ENCODE measurements at places on chromosomes 11 and 22.

DNA sequence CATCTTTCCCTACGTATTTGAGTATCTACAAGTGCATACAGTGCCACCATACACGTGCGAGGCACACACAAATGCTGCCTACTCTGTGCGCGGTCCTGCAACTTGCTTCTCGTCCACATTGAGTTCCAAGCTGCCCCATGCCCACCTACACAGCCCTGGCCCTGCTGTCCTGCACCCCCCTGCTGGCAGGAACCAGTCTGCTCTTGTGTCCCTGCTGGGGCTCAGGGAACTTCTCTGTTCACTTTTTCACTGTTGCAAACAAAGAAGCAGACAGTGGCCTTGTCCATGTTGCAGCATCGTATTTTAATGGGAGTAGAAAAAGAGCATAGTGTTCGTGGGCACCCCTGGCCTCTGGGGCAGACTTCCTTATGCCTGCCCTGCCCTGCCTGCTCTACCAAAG, 14.0 kb downstream of the CPT1A start:
- no peak for DNase-seq

DNA sequence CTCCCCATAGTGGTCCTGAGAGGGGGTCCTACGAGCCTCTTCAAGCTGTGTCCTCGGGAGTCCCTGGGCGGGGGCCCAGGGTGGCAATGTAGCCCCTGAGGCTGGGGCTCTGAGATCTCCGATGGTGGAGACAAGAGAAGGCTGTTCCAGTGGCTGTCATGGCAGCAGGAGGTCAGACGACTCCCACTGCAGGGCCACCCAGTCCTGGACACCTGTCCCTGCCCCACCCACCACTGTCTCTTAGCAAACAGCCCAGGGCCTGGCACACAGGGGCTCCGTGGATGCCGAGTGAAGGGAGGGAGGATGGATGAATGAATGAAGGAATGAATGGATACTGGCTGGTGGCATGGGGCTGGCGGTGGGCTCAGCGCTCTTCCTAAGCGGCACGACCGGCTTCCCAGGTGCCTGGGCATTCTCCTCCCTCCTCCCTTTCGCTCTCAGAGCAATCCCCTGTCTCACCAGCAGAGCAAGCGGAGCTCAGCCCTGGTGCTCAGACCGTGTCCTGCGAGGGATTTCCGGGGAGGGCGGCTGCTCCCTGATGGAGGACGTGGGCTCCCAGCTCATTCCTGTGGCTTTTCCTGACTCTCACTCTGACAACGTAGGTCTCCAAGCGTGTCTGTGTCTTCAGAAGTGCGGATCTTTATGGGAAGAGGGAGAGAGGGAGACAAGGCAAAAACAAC, 1272.6 kb downstream of the BRD1 start:
- no peak for DNase-seq

GRCh38 chr11:21625982-21626381, 566.9 kb upstream of the ANO5 start:
- DNase-seq, result no peak

- DNase-seq, result no peak
These were observed 44.4 kb downstream of the CHRDL2 start for GRCh38 chr11:74686792-74687191.

- DNase-seq, result no peak
These were observed 496.4 kb downstream of the NTM start for GRCh38 chr11:131866535-131867400.

DNA sequence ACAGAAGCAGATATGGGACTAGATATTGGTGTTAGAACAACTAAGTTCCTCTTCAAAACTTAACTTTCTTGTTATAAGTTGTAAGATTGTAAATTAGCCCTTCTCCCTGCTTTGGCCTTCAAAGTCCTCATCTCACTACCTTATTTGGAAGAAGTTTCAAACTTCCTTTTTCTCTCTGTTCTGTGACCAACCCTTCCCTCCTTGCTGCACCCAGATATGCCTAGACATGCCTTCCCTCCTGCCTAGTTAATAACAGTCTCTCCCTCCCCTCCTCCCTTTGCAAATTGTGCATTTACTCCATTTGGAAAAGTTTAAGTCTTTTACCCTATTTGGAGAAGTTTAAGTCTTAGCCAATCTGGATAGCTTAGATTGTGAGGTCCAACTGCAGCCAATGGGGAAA, 4.9 kb downstream of the OR52K2 start:
- DNase-seq, result no peak

- no peak for DNase-seq
These were observed 427.3 kb downstream of the TENM4 start for GRCh38 chr11:79013509-79013908.

DNA sequence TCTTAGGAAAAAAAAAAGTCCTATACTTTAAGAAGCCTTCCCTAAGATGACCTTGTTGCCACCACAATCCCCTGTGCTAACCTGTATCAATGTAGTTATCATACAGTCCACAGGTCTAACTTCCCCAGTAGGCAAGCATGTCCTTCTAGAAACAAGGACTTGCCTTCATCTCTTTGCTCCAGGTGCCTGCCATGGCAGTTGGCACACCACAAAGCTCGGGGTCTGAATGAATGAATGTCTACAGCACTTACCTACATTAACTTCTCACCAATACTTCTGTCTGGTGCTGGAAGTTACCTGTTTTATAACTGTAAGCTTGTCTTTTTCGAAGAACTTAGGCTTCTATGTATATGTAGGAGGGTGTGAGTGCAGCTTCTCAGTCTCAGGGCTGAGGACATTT, 23.4 kb downstream of the CLPB start:
- no peak for DNase-seq

DNA sequence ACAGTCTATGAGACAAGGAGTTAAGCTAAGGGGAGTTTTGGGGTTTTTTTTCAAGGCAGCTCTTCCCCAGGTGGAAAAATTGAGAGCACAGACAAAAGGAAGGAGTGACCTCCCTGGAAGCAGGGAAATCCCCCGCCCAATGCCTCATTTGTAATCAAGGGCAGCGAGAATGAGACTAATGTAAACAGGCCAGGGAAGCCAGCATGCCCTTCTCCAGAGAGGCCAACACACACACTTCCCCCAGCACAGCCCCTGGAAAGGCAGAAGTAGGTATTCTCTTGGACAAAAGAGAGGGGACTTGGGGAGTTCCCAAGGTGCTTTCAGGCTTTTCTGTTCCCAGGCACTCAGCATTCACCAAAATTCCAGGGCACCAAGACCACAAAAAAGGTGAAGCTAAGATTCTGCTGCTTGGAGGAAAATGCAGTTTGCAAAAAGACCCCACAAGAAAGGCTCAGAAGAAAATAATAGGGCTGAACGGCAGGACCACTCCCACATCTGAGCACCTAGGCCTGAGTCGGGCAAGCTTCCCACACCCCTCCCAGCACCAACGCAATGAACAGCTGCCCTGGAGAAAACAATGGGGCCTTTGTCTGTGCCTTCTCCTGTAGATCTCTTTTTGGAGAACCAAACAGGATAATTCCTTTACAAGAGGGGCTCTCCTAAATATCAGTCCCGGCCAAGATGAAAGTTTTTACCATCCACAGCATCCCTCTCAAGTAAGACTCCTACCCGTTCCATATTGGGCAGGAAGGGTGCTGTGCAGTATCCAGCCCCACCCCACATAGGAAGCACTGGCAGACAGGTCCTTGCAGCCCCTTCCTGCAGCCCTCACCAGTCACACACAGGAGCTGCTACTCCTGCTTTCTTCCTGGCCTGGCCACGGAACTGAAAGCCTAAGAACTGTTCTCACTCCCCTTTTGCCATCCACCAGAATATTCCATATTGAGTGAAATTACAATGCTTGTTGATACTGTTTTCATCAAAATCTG, 70.7 kb upstream of the AKIP1 start:
- peak; percentile 75 for DNase-seq

DNA sequence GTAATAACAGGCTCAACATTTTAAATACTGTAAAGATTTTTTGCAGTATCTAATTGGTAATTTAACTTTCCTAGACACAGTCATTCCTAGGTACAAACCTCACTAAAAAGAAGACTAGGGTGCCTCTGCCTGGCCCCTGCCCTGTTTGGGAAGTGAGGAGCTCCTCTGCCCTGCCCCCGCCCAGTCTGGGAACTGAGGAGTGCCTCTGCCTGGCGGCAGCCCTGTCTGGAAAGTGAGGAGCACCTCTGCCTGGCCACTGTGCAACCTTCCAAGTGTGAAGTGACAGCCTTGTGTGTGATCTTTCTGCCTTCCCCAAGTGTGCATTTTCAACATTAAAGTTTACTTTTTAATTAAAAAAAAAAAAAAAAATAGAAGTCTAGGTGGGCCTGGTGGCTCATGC, 4.2 kb downstream of the CHORDC1 start:
- no peak for DNase-seq

Data from myocyte (in vitro differentiated cells).